ENCODE measurements at places on chromosomes 7 and 10. TPM values are rescaled to one million over a fixed set of nuclear protein-coding genes. Genes with fewer than 3 reads are reported as not detected.
A peak's percentile ranks its signal among the peaks of the same experiment; 100 is the strongest.

- DNase-seq = peak; percentile 95
These were observed 123.8 kb downstream of the KCNMA1 start for GRCh38 chr10:77513781-77514331.

GRID2IP gene
- total RNA-seq = not detected

DNA sequence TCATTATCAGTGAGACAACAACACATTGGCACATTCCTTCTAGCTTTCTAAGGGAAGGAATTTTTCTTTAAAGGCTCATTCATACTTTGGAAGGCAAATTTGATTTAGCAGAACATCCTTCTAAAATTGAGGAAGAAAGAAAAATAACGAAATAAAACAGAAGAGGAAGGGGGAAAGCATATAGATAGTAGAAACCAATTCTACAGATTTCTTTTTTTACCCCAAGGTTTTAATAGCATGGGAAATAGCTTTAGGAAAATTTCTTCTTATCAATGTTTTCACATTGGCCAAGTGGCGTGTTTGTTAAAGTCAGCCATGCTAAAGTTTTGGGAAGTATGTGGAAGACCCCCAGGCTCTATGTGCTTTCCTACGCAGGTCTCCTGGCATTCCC lies 35.7 kb downstream of the MACROH2A2 start:
- DNase-seq = no peak

ADRA2A gene
- total RNA-seq = under 0.01 TPM

NUP42 gene
- 28.2 TPM for total RNA-seq

CHAT gene
- total RNA-seq = not detected

- DNase-seq = peak; percentile 78
These were observed 45.4 kb downstream of the VIM start for GRCh38 chr10:17273403-17273802.

ABCB4 gene
- total RNA-seq = 0.26 TPM

GRCh38 chr10:112352044-112352443 lies 21.9 kb upstream of the ACSL5 start:
- DNase-seq = no peak

GJD4 gene
- total RNA-seq = 0.17 TPM
